ENCODE measurements at places on chromosomes 3 and 15.
A peak's percentile ranks its signal among the peaks of the same experiment; 100 is the strongest.

DNA sequence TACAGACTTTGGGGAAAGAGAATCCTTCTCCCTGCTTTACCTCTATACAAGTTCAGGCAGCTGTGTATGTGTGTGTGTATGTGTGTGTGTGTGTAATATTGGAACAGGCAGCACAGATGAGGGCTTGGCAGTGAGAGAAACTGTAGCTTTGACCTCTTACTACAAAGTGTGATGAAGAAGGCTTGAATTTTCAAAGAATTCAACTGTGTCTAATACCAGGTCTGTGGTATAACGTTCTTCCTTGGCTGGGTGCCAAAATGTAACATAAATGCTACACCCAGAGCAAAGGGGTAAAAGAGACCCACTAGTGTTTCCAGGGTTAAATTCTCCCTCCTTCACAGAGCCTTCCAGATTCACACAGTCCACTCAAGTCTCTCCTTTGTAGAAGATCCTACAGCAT lies 51.1 kb downstream of the CHST2 start:
- DNase-seq, result no peak
- H3K4me3 ChIP-seq, result no peak overlapping the region
- H3K27me3 ChIP-seq, result no peaks in the 10 kb centered on the region
- H3K4me1 ChIP-seq, result no peaks in the 10 kb centered on the region
- no peaks in the 10 kb centered on the region for H3K36me3 ChIP-seq

- H3K36me3 ChIP-seq, result no peaks in the 10 kb centered on the region
- no peak for DNase-seq
- H3K27ac ChIP-seq, result no peak overlapping the region
- no peak overlapping the region for H3K4me3 ChIP-seq
- H3K27me3 ChIP-seq, result no peaks in the 10 kb centered on the region
- H3K4me1 ChIP-seq, result no peaks in the 10 kb centered on the region
These were observed 15.7 kb downstream of the ACAN start for GRCh38 chr15:88818920-88819319.

- DNase-seq, result no peak
- H3K27ac ChIP-seq, result peak overlapping the region; percentile 50
- no peaks in the 10 kb centered on the region for H3K36me3 ChIP-seq
- H3K27me3 ChIP-seq, result no peaks in the 10 kb centered on the region
- no peak overlapping the region for H3K4me3 ChIP-seq
- peaks cover under 1% of the 10 kb centered on the region for H3K4me1 ChIP-seq
These were observed 130.8 kb downstream of the CPNE4 start for GRCh38 chr3:131903988-131904415.

DNA sequence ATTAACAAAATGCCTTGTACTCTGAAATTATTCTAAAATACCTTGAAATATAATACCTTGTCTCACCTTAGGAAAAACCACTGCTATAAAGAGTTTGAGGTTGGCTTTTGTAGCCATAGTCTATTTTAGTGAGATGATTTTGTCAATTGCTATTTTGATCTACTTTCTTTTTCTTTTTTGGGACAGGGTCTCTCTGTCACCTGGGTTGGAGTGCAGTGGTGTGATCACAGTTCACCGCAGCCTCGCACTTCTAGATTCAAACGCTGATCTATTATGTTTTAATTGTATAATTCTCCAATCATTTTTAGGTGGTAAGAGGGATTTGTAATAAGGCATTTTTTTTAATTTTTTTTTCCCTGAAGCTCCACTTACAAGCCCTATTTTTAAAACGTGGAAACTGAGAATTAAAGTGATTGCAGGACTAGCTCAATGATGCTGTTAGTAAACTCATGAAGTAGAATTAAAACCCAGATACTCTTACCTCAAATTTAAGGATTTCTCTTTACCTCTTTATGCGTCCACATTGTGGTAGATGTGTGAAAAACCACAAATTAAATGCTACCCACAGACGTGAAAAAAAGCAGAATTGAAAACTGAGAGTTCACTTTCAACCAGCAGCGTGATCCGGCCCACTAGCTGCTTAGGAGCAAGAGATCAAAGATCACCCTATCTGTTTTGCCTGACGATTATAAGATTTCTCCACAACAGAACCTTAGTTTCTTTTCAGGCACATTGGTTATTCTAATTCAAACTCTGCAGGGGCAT lies 384.2 kb downstream of the CGGBP1 start:
- no peak for DNase-seq
- H3K27me3 ChIP-seq, result no peaks in the 10 kb centered on the region
- H3K4me3 ChIP-seq, result no peak overlapping the region
- no peak overlapping the region for H3K27ac ChIP-seq
- H3K36me3 ChIP-seq, result no peaks in the 10 kb centered on the region

DNA sequence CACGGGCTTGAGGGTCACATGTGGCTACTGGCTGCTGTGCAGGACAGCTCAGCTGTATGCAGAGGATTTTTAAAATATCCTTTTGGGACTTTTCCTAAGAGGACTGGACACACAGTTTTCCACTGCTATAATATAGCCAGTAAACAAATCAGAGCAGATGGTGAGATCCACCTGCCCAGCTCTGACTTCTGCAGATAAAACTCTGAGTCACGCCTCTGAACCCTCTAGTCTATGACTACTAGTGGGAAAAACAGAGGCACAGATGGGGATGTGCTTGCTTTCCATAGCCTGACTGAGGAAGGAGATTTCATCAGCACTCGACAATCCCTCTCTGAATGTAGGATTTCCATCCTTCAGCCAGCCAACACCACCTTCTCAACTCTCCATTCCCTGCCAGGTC lies 45.1 kb downstream of the COLQ start:
- H3K27me3 ChIP-seq, result no peaks in the 10 kb centered on the region
- no peak overlapping the region for H3K4me3 ChIP-seq
- peaks cover 17% of the 10 kb centered on the region for H3K4me1 ChIP-seq
- no peak overlapping the region for H3K27ac ChIP-seq

- peaks cover 11% of the 10 kb centered on the region for H3K4me1 ChIP-seq
- DNase-seq, result no peak
- H3K36me3 ChIP-seq, result no peaks in the 10 kb centered on the region
- H3K27ac ChIP-seq, result no peak overlapping the region
- H3K27me3 ChIP-seq, result no peaks in the 10 kb centered on the region
These were observed 50.3 kb upstream of the SEC13 start for GRCh38 chr3:10371167-10371566.

GRCh38 chr15:78680431-78681075 lies 39.5 kb upstream of the CHRNB4 start:
- DNase-seq, result no peak
- H3K4me1 ChIP-seq, result peaks cover 71% of the 10 kb centered on the region
- H3K36me3 ChIP-seq, result no peaks in the 10 kb centered on the region
- peak overlapping the region; percentile 100 for H3K27ac ChIP-seq
- H3K27me3 ChIP-seq, result no peaks in the 10 kb centered on the region

GRCh38 chr3:167031364-167032049 lies 348.6 kb downstream of the ZBBX start:
- H3K27ac ChIP-seq, result no peak overlapping the region
- no peaks in the 10 kb centered on the region for H3K4me1 ChIP-seq
- H3K27me3 ChIP-seq, result no peaks in the 10 kb centered on the region
- no peaks in the 10 kb centered on the region for H3K36me3 ChIP-seq
- no peak overlapping the region for H3K4me3 ChIP-seq

DNA sequence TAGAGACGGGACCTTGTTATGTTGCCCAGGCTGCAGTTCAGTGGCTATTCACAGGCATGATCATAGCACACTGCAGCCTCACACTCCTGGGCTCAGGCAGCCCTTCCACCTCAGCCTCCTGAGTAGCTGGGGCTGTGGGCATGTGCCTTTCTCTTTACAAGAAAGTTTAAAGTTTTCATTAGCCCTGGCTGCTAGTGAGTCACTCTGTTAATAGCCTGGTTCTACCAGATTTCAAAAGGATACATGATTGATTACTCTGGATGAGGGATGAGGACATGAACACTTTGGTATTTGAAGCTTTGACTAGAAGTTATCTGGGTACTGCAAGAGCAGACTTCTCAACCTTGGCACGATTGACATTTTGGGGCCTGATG lies 95.1 kb downstream of the DHX36 start:
- no peaks in the 10 kb centered on the region for H3K4me1 ChIP-seq
- no peak overlapping the region for H3K27ac ChIP-seq
- H3K36me3 ChIP-seq, result no peaks in the 10 kb centered on the region
- H3K27me3 ChIP-seq, result no peaks in the 10 kb centered on the region
- no peak overlapping the region for H3K4me3 ChIP-seq
- DNase-seq, result no peak

DNA sequence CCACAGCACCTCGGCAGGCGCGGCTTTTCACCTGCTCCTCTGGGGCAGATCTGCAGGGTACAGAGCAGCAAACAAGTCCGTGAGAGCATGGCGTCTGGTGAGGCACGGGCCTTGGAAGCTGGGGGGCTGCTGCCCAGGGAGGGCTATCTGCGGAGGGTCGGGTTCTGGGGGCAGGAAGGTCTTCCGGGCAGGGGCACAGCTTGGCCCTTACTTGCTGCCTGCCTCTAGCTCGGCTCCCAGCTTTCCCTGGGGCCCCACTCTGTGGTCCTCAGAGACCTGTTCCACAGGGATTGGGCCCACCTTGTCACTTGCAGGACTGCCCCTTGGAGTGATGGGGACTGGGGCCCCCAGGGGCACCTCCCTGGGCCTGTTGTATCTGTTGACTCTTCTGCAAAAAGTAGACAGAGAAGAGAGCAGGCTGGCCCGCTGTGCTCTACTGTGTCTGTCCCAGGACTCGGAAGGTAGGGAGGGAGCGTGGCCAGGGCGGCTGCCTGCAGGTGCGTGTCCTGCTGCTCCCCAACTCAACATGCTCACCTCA lies 84.1 kb downstream of the TBC1D2B start:
- H3K4me3 ChIP-seq, result no peak overlapping the region
- peak overlapping the region; percentile 91 for H3K27ac ChIP-seq
- H3K27me3 ChIP-seq, result no peaks in the 10 kb centered on the region

- no peak for DNase-seq
- no peaks in the 10 kb centered on the region for H3K27me3 ChIP-seq
- H3K36me3 ChIP-seq, result no peaks in the 10 kb centered on the region
- no peaks in the 10 kb centered on the region for H3K4me1 ChIP-seq
- H3K27ac ChIP-seq, result no peak overlapping the region
These were observed 34.8 kb upstream of the FILIP1L start for GRCh38 chr3:100149130-100149529.

DNA sequence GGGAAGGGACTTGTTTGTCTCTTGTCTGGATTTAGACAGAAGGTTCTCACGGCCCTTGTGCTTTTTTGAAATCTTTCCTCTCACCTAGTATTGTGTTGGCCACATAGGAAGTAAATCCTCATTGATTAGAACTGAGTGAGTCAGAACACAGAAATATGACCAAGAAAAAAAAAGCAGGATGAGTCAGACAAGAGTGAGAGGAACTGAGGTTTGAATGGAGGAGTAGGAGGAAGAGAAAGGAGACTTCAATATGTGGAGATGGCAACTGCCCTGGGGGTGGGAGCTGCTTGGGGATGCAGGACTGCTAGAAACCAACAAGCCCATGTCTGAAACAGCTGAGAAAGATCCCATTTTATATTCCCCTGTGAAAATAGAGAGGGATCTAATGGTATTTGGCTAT lies 194.1 kb upstream of the ZBTB20 start:
- H3K4me3 ChIP-seq, result no peak overlapping the region
- no peaks in the 10 kb centered on the region for H3K4me1 ChIP-seq
- peak overlapping the region; percentile 49 for H3K27ac ChIP-seq
- H3K27me3 ChIP-seq, result no peaks in the 10 kb centered on the region

- no peaks in the 10 kb centered on the region for H3K4me1 ChIP-seq
- no peaks in the 10 kb centered on the region for H3K36me3 ChIP-seq
- DNase-seq, result no peak
These were observed 827.4 kb upstream of the NR2F2 start for GRCh38 chr15:95503107-95503506.

DNA sequence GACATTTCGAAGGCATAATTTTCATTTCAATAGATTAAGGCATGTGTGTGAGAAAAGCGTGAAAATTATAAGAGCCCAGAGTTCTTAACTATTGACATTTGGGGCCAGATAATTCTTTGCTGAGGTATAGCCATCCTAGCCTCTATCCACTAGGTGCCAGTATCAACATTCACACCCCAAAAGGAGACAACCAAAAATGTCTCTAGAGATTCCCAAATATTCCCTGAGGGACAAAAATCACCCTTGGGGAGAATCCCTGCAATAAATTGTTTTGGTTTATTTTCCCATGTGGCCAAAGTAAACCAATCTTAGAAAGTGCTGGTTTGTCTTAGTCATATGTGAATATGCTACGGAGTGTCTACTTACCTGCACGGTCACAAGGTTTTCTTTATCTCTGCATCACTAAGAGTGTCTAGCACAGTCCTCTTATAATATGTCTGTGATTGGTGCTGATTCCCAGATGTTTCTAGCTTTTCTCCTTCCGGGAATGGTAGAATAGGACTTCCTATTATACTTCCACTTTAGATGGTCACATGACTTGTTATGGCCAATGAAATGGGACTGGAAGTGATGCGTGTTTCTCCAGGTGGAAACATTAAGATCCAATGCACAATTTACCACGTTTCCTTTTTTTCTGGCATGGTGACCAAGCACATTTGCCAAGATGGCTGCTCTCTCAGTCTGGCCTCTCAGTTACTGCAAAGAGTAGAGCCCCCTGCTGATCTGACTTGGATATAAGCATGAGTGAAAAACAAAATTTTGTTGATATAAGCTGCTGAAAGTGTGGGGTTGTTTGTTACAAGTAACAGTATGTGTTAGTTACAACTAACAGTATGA lies 8.0 kb upstream of the KBTBD8 start:
- no peaks in the 10 kb centered on the region for H3K4me1 ChIP-seq
- no peak for DNase-seq
- H3K4me3 ChIP-seq, result no peak overlapping the region
- H3K36me3 ChIP-seq, result no peaks in the 10 kb centered on the region
- no peak overlapping the region for H3K27ac ChIP-seq

- no peaks in the 10 kb centered on the region for H3K4me1 ChIP-seq
- no peaks in the 10 kb centered on the region for H3K36me3 ChIP-seq
- H3K27me3 ChIP-seq, result no peaks in the 10 kb centered on the region
- H3K27ac ChIP-seq, result no peak overlapping the region
- no peak overlapping the region for H3K4me3 ChIP-seq
These were observed 153.8 kb downstream of the SHQ1 start for GRCh38 chr3:72694398-72694797.

- no peak overlapping the region for H3K4me3 ChIP-seq
- H3K36me3 ChIP-seq, result no peaks in the 10 kb centered on the region
- no peaks in the 10 kb centered on the region for H3K4me1 ChIP-seq
These were observed 19.7 kb downstream of the NIPA1 start for GRCh38 chr15:22806156-22806555.

GRCh38 chr3:100087198-100087597 lies 27.1 kb downstream of the FILIP1L start:
- H3K27ac ChIP-seq, result no peak overlapping the region
- H3K27me3 ChIP-seq, result no peaks in the 10 kb centered on the region
- no peak overlapping the region for H3K4me3 ChIP-seq
- peaks cover 3% of the 10 kb centered on the region for H3K4me1 ChIP-seq

- H3K4me3 ChIP-seq, result no peak overlapping the region
- no peak for DNase-seq
- H3K27ac ChIP-seq, result no peak overlapping the region
- H3K27me3 ChIP-seq, result no peaks in the 10 kb centered on the region
- H3K4me1 ChIP-seq, result no peaks in the 10 kb centered on the region
These were observed 20.2 kb downstream of the ITGA11 start for GRCh38 chr15:68411735-68412134.

GRCh38 chr15:93070551-93071296 lies 18.3 kb downstream of the RGMA start:
- H3K4me1 ChIP-seq, result peaks cover 5% of the 10 kb centered on the region
- H3K27me3 ChIP-seq, result no peaks in the 10 kb centered on the region
- peak overlapping the region; percentile 87 for H3K4me3 ChIP-seq
- no peaks in the 10 kb centered on the region for H3K36me3 ChIP-seq

Measured in SK-N-SH (cell line).